ENCODE measurements at places on chromosomes 4 and X. TPM values are rescaled to one million over a fixed set of nuclear protein-coding genes. Genes with fewer than 3 reads are reported as not detected.

The BBS7 gene
- 7.5 TPM for total RNA-seq

The ZFP92 gene
- total RNA-seq = 0.26 TPM

The GLRA3 gene
- not detected for total RNA-seq

The MAP3K15 gene
- total RNA-seq = 0.22 TPM

The SPARCL1 gene
- total RNA-seq = 0.87 TPM

The NKX6-1 gene
- total RNA-seq = not detected

The CA5B gene
- total RNA-seq = 3.3 TPM

The CT55 gene
- total RNA-seq = not detected

The ADH7 gene
- not detected for total RNA-seq

The DNAAF6 gene
- not detected for total RNA-seq

The EXOC1L gene
- total RNA-seq = not detected

Data from dermis lymphatic vessel endothelial cell (primary cell).